Activated naive CD8-positive, alpha-beta T cell treated with anti-CD3 and anti-CD28 coated beads, Interleukin-2, amount 10 ng/mL, durations not matched to agents 7 days and 5 days (primary cell): ENCODE measurements at places on chromosomes 12 and 14. TPM values are rescaled to one million over a fixed set of nuclear protein-coding genes. Genes with fewer than 3 reads are reported as not detected.

GPN3 gene
- 22.9 TPM for total RNA-seq

CHD8 gene
- total RNA-seq, result 128 TPM

PLEKHG7 gene
- total RNA-seq, result not detected

INHBE gene
- total RNA-seq, result not detected

SIRT4 gene
- 2.6 TPM for total RNA-seq

ADAM21 gene
- not detected for total RNA-seq

KRT79 gene
- total RNA-seq, result not detected

TAS2R8 gene
- total RNA-seq, result not detected

IL22 gene
- not detected for total RNA-seq

PAX9 gene
- total RNA-seq, result not detected

EML1 gene
- total RNA-seq, result 0.69 TPM

SLC24A4 gene
- total RNA-seq, result not detected

KLRD1 gene
- total RNA-seq, result 30.6 TPM

BIN2 gene
- 161 TPM for total RNA-seq

CLEC4E gene
- not detected for total RNA-seq

HOTAIR gene
- not detected for total RNA-seq

SSTR1 gene
- total RNA-seq, result not detected

CRIP1 gene
- 453 TPM for total RNA-seq

TAMALIN gene
- total RNA-seq, result 19.9 TPM

HIF1A gene
- 119 TPM for total RNA-seq

TCL1B gene
- total RNA-seq, result not detected

CLEC7A gene
- total RNA-seq, result 0.48 TPM

TAS2R46 gene
- total RNA-seq, result 1.2 TPM

LMBR1L gene
- 112 TPM for total RNA-seq

POTEM gene
- not detected for total RNA-seq
